ENCODE measurements at places on chromosomes 7 and 10.

DNA sequence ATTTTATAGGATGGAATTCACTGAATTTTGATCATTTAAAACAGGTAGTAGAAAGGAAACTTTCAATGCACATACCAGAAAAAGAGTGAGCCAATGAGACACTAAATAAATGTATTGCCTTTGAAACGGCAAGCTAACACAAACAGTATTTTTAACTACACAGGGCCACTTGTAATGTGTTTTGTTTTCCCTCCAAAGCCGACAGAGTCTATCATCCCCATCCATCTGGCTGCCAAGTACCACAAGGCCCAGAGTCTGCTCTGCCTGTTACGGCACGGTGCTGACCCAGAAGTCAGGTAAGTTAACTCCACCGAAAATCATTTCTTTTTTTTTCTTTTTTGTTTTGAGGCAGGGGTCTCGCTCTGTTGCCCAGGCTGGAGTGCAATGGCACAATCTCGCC, 1.5 kb downstream of the ANKRD61 start:
- no peak for DNase-seq

GRCh38 chr7:17697128-17697881, 243.0 kb downstream of the SNX13 start:
- no peak for DNase-seq

- DNase-seq = no peak
These were observed 134.2 kb upstream of the C7orf33 start for GRCh38 chr7:148456351-148456750.

DNA sequence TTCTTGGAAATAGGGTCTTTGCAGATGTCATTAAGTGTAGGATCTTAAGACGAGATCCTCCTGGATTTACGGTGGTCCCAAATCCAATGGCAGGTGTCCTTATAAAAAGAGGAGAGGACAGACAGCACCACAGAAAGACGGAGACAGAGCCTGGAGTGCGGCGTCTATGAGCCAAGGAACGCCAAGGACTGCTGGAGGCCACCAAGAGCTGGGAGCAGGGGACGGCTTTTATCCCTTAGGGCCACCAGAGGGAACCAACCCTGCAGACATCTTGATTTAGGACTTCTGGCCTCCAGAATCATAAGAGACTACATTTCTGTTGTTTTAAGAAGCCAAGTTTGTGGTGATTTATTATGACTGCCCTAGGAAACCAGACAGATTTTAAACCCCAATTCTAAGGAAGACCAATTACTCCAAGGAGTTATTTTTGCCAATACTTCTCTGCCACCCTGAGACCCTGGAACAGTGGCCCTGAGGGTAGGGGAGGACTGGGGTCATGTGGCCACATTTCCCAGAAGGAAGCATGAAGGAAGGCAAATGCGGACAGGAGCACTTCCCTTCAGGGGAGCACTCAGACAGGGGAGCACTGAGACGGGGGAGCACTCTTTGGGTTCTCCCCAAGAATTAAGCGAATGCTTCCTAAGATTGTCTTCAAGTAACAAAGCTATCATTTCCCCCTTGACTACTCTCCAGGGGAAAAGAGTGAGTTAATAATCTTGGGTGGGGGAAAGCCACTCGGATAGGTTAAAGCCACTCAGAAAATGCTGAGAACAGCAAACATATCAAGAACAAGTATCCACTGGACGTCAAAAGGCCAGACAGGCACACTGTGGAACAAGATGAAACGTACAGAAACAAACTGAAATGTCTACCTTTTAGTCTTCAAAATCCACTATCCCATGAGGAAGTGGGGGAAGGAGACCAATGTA, 67.5 kb downstream of the CHST15 start:
- no peak for DNase-seq

DNA sequence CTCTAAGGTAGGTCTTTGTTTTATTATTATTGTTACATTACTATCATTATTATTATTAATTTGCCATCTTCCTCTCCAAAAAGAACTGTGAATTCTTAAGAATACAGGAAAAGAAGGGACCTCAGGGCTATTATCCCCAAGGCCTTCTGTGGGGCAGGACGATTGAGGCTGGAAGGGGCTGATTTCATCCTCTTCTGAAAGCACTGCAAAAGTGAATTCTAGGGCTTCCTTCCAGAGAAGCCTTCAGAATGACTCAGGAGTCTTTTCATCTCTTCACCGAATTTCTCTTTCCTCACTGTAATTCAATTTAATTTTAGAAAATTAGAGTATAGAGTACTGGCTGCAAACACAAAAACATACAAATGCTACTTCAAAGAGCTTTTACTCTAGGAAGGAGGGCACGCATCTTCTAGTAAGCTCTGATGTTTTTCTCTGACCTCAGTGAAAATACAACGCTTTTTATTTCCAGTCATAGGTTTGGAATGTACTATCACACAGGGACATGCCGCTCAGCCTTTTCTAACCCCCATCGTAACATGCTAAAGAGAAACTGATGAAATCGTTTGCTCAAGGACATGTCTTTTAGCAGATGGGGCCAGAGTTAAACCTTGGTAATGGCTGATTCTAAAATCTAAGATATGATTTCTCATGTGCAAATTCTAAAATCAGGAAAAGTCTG, 280.2 kb upstream of the PITRM1 start:
- no peak for DNase-seq

DNA sequence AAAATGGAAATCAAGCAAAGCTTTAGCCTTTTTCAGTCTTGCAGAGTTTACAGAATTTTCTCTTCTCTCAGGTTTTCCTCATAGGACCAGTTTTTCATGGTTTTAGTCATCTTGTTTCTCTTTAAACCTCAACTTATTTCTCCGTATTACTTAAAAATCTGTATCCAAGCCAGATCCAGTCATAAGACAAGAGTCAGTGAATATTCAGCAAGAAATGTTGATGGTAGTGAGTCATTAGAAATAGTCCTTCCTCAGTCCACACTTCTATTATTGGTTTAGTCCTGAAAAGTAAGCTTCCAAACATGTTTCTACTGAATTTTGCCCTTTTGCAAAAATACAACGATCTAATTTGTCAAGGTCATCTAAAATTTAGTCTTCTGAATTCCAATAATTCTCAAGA, 107.0 kb downstream of the VIM start:
- DNase-seq = no peak

DNA sequence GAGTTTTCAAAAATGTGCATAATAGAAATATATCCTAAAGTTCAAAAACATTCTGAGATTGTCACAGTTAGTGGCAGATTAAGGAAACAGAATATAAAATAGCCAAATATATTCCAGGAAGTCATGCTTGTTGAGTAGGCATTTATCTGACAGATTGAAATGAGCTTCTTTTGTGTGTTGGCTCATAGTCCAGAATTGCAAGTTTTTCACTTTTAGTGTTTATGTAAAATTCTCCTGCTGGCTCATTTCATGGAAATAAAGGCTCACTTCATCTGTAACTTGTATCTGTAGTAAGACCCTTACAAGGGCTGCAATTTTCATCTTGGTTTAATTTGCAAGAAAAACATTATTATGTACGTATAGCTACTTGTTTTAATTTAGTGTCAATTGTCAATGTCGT, 93.5 kb downstream of the MCU start:
- DNase-seq = no peak

DNA sequence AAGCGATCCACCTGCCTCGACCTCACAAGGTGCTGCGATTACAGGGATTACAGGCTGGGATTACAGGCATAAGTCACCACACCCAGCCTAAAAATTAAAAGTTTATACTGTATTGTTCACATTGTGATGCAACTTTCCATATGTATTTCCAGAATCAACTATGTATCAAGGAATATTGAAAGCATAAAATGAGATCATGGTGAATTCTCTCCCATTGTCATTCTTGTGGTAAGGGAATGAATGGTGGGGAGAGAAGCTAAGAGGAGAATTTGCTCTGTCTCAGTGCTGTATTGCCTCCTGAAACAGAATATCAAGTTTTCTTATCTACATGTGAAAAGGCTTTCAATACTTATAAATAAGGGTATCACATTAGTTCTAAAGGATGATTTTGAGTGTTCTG, 81.7 kb downstream of the CD36 start:
- DNase-seq = no peak

DNA sequence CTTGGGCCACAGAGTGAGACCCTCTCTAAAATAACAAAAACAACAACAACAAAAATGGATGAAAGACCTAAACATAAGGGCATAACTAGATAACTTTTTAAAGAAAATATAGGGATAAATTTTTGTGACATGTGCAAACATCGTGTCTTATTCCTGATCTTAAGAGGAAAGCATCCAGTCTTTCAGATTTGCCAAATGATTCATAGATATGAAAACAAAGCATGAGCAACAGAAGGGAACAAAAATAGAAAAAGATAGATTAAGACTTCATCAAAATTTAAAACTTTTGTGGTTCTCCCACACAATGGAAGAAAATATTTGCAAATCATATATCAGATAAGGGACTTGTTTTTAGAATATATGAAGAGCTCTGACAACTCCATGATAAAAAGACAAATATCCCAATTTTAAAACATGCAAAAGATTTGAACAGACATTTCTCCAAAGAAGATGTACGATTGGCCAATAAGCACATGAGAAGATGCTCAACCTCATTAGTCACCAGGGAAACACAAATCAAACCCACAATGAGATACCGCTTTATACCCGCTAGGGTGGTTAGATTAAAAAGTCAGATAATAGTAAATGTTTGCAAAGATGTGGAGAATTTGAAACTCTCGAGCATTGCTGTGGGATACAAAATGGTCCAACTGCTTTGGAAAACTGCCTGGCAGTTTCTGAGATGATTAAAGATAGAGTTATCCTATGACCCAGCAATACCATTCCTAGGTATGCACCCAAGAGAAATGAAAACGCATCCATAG, 20.3 kb downstream of the PPIF start:
- DNase-seq = no peak

- no peak for DNase-seq
These were observed 7.8 kb downstream of the FBXW4 start for GRCh38 chr10:101687071-101687658.

DNA sequence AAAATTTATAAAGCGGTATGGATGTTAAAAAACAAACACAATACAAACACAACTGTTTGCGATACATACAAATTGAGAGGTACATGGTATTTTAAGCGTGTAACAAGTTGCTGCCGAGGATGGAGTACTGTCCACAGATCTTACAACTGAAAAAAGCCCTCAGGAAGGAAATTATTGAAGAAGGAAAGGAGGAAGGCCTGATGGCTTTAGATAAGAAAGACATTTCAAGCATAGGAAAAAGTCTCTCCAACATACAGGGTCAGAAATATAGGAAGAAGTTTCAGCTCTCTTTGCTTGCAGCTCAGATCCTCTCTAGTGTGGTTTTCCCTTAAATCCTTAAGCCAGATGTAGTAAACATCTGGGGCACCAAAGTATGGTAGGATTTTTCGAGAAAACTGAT, 25.0 kb downstream of the RBM28 start:
- DNase-seq = no peak

GRCh38 chr7:25034136-25034535, 54.2 kb upstream of the OSBPL3 start:
- no peak for DNase-seq

DNA sequence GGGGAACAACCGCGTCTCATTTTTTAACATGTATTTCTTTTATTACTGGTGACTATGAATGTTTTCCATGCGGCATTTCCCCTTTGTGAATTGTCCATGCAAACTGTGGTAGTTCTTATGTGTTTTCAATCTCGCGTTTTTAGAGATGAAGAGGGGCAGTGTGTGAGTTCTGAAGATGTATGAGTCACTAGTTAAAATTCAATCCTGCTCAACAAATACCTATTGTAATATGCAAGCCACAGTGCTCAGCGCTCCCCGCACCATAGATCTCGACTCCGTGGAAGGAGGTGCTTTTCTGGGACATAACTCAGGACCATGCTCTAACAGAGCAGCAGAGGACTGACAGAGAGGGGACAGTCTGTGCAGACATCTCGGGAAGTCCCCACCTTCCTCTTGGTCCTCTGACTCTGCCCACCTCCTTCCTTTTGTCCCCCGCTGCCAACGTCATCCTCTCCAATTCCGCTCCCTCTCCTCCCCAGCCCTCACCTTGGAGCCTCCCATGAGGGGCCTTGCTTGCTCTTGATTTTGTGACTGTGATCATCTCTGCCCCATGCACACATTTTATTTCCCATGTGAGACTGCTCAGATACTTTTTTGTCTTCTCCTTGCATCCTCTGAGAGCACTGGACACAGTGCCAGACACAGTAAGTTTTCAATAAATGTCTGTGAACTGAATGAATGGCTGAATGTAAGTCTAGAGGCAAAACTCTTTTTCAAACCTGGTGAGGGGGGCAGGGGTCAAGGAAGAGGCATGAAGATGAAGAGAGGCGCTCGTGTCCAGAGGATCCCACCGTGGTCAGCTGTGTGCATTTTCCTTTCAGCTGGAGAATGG, 42.7 kb upstream of the PLEKHA1 start:
- no peak for DNase-seq

- DNase-seq = no peak
These were observed 9.0 kb upstream of the COMTD1 start for GRCh38 chr10:75244487-75245353.

DNA sequence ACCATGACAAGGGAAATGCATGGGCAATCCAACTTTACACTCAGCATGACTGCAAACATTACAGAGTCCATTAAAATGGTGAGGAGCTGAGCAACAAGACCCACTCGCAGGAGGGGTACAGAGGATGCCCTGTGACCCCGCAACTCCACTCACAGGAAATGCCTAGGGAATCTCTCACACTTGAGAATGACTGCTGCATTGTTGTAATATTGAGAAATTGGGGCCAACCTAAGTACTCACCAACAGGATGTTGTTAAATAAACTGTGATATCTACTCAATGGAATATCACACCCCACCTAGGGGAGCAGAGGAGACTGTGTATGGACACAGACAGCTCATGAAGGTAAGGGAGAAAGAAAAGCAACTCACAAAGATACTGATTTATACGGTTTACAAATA, 53.4 kb upstream of the CAMK2B start:
- no peak for DNase-seq

GRCh38 chr7:2635810-2636701, 4.3 kb downstream of the TTYH3 start:
- DNase-seq = no peak

DNA sequence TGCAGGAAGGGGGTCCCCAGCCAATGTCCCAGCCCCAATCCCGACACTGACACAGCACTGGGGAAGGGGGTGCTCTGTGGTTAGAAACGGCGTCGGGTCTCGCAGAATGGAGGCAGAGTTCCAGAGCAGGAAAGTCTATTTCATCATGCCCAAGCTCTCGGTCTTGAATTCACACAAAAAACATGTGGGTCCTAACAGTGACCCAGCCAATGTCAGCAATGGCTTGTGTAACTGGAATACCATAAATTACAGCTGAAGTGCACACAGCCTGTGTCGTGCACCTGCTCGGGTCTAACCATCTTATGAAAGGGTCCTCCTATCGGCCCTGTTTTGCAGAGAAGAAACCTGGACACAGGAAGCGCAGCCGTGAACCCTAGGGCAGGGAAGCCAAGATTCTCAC, 324.1 kb downstream of the ADARB2 start:
- no peak for DNase-seq

- no peak for DNase-seq
These were observed 53.0 kb downstream of the TCF7L2 start for GRCh38 chr10:113003052-113003451.

GRCh38 chr10:84493951-84494848, 165.8 kb downstream of the CCSER2 start:
- no peak for DNase-seq

- no peak for DNase-seq
These were observed 21.8 kb downstream of the STMP1 start for GRCh38 chr7:135684136-135684535.

- DNase-seq = peak; percentile 13
These were observed 92.5 kb downstream of the TRIL start for GRCh38 chr7:28865601-28866144.
